Activated CD4-positive, alpha-beta T cell treated with anti-CD3 and anti-CD28 coated beads for 48 hours (primary cell): ENCODE measurements at places on chromosomes 1 and 21.
A peak's percentile ranks its signal among the peaks of the same experiment; 100 is the strongest.

DNA sequence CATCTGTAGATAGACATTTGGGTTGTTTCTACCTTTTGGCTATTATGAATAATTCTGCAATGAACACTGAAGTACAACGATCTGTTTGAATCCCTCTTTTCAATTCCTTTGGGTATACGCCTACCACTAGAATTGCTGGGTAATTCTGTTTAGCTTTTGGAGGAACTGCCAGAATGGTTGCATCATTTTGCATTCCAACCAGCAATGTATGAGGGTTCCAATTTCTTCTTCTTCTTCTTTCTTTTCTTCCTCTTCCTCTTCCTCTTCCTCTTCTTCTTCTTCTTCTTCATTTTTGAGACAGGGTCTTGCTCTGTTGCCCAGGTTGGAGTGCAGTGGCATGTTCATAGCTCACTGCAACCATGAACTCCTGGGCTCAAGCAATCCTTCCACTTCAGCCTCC, 13.8 kb upstream of the THEM5 start:
- DNase-seq, result no peak

DNA sequence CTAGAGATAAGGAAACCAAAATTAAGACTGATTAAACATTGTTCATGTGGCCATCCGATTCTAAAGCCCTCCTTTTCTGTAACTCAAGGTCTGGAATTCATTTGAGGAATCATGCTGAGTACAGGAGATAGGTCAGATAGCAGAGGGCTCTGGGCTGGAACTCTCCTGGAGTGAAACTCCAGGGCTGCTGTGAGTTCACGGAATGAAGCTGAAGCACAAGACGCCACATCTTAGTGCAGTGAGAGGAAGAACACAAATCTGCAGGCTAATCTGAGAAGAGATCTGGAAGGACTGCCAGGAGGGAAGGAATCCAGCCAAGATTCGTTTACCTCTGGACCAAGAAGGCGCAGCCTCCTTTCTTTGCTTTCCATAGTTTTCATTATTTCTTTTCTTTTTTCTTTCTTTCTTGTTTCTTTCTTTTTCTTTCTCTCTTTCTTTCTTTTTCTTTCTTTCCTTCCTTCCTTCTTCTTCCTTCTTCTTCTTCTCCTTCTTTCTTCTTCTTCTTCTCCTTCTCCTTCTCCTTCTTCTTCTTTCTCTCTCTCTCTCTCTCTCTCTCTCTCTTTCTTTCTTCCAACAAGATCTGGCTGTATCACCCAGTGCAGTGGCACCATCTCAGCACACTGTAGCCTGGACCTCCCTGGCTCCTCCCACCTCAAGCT, 74.8 kb upstream of the ATP1B1 start:
- no peak for DNase-seq

DNA sequence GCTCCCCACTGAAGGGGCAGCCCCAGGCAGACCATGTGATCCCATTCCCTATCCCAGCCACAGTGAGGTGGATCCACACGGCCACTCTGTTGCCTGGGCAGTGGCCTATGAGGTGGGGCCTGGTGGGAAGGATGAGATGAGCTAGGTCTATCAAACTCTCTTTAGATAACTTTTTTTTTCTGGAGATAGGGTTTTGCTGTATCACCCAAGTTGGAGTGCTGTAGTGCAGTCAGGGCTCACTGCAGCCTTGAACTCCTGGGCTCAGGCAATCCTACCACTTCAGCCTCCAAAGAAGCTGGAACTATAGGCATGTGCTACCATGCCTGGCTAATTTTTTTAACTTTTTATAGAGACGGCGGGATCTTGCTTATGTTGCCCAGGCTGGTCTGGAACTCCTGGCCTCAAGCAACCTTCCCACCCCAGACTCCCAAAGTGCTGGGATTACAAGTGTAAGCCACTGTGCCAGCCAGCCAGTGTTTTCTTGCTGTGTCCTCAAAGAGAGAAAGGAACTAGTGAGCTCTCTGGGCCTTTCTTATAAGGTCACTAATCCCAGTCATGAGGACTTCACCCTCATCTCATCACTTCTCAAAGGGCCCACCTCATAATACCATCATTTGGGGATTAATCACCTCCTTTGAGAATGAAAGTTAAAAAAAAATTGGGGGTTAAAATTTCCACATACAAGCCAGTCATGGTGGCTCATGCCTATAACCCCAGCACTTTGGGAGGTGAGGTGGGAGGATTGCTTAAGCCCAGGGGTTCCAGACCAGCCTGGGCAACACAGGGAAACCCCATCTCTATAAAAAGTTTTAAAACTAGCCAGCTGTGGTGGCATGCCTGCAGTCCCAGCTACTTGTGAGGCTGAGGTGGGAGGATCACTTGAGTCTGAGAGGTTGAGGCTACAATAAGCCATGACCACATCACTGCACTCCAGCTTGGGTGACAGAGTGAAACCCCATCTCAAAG, 36.6 kb downstream of the H3-3A start:
- no peak for DNase-seq

GRCh38 chr1:102186536-102186935, 189.8 kb upstream of the OLFM3 start:
- DNase-seq, result no peak

DNA sequence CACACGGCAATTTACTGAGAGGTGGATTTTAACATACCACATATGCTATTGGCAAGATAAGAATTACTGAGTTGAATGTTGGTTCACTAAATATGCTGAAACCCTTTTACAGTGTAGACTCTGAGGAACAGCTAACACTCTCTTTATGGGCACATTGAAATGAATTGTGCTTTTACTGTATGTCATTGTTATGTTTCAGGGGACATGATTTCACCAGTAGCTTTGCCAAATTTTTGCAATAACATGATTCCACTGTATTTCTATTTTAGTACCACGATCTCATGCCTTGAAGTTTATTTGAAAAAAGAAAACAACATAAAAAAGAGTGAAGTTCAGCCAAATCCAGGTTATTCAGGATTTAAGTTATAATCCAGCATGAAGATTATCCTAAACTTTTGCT, 188.5 kb downstream of the HLX start:
- no peak for DNase-seq

- DNase-seq, result no peak
Measured at GRCh38 chr1:234505769-234506102, 26.8 kb upstream of the TARBP1 start.

DNA sequence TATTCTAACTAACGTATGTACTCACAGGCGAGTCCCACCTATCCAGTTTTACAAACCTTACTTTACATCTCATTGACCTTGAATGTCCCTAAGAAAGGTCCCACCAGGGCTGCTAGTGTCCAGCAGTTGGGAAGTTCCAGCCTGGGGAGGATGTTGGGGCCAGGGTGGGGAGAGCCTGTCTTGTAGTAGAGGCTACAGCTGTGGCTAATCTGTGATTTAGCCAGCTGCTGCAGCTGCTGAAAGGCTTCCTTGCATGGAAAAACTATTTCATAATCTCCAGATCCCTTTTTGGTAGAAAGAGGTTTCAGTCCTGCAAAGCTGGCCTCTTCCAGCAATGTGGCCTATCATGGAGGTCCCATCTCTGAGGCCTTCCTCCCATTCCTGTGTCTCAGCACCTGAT, 23.1 kb downstream of the TNN start:
- no peak for DNase-seq

DNA sequence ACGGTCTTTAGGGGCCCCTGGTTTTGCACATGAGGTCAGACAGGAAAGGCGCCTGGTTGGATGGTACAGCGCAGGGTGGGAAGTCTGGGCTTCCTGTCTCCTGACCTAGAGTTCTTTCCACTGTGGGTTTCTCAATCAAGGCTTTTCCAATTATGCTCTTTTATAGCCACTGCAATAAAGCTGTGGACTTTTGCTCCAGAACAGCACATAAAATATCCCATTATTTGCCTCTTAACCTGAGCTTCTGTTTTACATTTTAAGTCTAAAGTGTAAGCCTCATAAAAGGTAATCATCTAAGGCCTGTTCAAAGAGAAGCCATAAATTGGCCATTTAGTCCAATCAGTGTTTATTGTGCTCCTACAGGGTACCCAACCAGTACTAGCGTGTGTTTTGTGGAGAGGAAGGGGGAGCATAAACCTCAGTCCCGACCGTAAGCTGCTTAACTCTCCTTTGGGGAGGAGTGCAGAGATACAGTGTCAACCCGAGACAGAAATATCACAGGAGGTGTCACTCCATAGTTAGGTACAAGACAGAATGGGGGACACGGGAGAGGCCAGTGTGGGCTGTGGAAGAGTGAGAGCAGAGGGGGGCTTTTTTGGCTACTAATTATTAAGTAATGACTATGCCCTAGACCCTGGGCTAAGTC, 270.0 kb downstream of the TRABD2B start:
- DNase-seq, result no peak

- peak; percentile 13 for DNase-seq
Measured at GRCh38 chr21:41564871-41565274, 56.9 kb upstream of the TMPRSS2 start.

GRCh38 chr1:159594625-159595405, 7.2 kb downstream of the APCS start:
- DNase-seq, result no peak

- no peak for DNase-seq
Measured at GRCh38 chr1:22845398-22845935, 127.2 kb downstream of the LACTBL1 start.

DNA sequence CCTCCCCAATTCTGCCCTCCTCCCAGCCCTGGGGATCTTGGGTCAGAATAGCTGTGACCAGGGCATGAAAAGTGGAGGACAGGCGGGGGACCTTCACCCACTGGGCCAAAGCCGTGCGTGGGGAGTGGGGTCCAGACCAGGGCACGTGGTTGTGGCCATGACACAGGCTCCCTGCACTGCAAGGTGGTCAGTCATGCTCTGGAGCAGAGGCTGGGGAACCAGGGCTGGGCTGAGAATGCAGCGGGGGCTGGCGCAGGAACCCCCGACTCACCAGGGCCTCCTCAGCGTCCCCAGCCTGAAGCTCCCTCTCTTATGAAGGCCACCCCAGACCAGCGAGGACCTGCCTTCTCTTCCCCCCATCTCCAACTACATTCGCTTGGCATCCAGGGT, 2.7 kb downstream of the DVL1 start:
- DNase-seq, result no peak

GRCh38 chr1:155255243-155256007, at the start of gene ENTREP3:
ENTREP3 (minus strand) TSS chr1:155255483; CDS start chr1:155254877, 606 bp downstream.
- peak; percentile 88 for DNase-seq

- DNase-seq, result no peak
Measured at GRCh38 chr21:44349416-44349846, 4.0 kb upstream of the TRPM2 start.

DNA sequence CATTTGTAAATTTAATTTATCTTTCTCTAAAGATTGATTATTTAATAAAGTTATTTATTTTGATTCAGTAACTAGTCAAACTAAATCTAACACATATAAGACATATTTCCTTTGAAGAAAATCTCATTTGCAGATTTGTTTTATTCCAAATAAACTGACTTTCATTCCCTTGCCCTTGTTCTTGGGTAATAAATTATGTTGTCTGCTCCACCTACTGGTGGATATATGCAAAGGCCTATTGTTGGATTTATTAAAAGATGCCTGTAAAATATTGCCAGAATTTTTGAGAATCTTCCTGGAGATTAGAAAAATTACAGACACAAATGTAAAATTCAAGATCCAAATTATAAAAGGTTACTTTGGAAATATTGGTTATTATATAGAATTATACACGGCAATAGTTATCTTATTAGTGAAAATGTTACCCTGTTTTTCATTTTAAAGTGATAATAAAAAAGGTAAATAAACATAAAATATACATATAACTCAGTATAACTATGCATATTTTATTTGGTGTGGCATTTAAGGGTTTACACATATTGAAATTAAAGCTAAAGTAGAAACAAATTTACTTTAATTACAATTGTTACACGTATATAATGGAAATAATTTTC, 116.1 kb downstream of the SPATA17 start:
- no peak for DNase-seq

DNA sequence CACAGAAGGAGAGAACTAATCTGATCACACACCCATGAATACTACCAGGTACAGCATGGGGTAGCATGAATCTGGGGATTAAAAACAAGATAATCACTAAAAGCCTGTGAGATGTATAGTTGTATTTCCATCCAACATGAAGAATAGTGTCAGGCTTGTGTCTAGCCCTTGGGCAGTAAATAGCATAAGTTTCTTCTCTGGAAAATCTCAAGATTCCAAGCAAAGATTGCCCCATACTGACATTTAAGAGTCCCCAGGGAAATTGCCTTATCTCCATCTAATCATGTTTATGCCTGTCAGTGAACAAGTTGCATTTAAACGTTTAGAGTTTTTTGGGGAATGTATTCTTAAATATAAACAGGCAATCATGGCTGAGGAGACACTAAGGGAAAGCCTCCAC, 109.2 kb upstream of the SERTAD4 start:
- no peak for DNase-seq

DNA sequence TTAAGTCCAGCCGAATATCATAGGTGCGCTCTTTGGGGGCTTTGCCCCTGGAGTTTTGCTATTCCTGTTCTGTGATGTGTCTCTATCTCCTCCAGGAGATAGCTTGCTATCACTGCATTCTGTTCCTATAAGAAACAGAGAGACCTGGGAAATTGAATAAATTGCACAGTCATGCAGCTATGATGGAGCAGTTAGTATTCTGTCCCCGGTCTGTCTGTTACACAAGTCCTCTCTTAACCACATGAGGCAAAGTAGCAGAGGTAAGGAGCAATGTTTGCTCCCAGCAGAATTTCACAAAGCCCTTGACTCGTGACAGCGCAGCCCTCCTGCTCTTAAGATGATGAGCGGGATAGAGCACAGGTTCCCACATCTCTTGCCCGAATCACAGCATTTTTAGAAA, 63.9 kb upstream of the GRHL3 start:
- DNase-seq, result no peak

DNA sequence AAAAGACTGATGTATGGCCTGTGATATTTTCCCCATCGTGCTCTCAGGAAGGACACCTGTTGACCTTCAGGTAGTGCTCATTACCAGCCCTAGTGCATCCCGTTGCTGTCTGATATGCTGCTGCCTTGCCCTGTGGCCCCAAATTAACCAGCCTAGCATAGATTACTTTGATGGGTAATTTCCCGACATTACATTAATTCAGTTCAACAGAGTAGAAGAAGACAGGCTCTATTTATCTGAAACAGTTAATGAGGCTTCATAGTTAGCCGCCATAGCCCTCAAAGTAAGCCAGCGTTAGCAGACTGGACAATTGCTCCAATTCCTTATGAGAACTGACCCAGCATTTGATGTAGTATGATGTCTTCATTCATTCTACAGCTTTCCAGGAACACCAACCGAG, 257.6 kb downstream of the OLFM3 start:
- no peak for DNase-seq

GRCh38 chr1:67138813-67139499, 4.2 kb upstream of the C1orf141 start:
- no peak for DNase-seq

- no peak for DNase-seq
Measured at GRCh38 chr1:68796888-68797287, 300.0 kb upstream of the DEPDC1 start.

DNA sequence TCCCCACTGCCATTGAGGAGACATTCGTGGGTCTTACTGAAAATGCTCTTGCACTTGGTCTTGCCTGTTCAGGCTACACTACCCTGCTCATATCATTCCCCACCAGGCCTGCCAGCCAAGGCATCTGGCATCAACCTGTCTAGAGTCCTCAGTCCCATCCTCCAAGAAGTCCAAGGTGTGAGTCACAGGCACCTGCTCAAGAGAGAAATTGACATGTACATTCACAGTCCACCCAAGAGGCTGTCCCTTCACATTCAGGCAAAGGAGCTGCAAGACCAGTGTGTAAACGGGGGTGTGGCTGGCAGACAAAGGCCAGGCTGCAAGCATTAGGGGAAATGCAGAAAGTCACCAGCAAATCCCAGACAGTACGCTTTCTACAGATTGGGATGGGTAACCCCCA, 13.1 kb upstream of the PLA2G2C start:
- no peak for DNase-seq

GRCh38 chr1:76727520-76727919, 139.8 kb upstream of the ST6GALNAC5 start:
- DNase-seq, result no peak

GRCh38 chr1:94679332-94680038, 137.9 kb upstream of the F3 start:
- DNase-seq, result no peak
